NCI-H2171 treated with DMSO at 0.1 percent for 48 hours (cell line): ENCODE measurements at places on chromosomes 3 and 15.

- no peak for DNase-seq
Observed at GRCh38 chr3:21407743-21408142, 343.3 kb downstream of the ZNF385D start.

DNA sequence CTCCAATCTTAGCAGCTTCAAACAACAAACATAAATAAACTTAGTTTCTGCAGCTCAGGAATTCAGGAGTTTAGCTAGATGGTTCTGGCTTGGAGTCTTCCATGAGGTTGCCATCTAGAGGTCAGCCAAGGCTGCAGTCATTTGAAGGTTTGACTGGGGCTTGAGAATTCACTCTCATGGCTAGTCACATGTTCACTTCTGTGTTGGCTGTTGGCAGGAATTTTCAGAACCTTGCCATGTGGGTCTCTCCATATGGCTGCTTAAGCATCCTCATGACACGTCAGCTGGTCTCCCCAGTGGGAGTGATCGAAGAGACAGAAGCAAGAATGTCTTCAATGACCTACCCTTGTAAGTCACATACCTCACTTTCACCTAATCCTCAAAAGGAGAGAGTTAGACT is 269.2 kb upstream of the CNTN3 start:
- no peak for DNase-seq

- DNase-seq, result no peak
Observed at GRCh38 chr15:27464941-27465612, 494.1 kb downstream of the GABRG3 start.

DNA sequence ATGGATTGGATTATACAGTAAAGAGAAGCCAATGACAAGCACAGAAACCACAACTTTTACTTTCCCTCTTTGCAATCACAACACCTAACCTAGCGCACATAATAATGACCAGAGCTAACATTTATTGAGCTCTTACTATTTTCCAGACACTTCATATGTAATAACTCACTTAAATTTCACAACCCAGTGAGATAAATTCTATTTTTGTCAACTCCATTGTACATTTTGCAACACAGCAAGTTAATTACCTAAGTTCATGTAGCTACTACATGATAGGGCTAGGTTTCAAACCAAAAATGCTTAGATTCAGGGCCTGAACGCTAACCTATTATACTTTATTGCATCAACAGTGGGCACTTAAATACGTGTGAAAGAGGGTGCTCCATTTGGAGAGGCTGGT is 89.5 kb downstream of the GADL1 start:
- no peak for DNase-seq
